ENCODE measurements at places on chromosomes 11 and 22.

- DNase-seq: no peak
Measured at GRCh38 chr11:67179892-67180490, 60.9 kb downstream of the KDM2A start.

GRCh38 chr11:78319453-78319955 is 98.1 kb downstream of the GAB2 start:
- no peak for DNase-seq

DNA sequence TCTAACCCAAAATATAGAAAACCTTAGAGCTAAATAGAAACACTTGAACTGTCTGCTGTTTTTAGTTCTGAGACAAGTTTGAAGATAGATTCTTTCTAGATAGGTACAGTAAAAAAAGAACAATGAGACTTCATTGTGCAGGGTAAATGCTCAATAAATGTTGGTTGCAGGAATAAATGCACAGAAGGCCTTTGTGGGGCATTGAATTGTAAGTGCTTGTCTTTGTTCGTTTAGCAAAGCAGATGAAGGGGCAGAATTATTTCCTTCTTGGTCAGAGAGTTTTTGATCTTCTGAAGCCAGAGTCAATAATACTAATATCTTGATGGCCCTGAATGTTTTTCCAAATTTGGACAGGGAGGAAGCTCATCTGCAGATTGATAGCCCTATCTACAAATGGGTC is 340.4 kb downstream of the OPCML start:
- no peak for DNase-seq

DNA sequence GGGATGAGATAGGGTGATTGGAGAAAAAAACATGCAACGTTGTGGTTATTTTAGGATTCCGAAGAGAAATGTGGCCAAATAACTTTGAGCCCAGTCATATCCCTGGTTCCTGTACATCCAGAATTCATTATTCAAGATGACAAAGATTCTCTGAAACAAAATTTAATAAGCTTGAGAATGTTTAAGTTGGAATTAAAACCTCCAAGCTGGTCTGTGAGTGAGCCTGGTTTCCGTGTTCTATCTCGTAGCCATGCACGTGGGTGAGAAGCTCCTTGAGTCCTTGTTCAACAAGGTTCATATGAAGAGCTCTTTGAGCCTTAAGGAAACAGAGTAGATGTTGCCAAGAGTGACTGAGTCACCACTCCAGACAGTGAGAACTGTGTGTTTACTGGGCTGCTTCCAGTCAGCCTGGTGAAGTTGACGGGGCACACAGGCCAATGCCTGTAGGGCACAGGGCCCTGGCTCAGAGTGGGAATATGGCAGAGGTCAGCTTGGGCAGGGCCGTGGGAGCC is 206.5 kb downstream of the NAV2 start:
- no peak for DNase-seq

GRCh38 chr11:63491636-63492372 is 837 bp upstream of the PLAAT5 start:
- DNase-seq: no peak

DNA sequence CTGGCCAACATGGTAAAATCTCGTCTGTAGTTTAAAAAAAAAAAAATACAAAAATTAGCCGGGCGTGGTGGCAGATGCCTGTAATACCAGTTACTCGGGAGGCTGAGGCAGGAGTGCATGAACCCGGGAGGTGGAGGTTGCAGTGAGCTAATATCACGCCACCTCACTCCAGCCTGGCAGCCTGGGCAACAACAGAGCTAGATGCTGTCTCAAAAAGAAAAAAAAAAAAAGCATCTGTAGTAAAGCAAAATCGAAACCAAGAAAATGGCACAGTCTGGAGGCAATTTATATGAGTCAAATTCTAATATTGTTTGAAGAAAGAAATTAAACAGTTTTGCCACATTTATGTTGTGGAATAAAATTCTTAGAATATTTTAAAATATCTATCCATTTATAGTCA is 365.0 kb upstream of the CHORDC1 start:
- no peak for DNase-seq

DNA sequence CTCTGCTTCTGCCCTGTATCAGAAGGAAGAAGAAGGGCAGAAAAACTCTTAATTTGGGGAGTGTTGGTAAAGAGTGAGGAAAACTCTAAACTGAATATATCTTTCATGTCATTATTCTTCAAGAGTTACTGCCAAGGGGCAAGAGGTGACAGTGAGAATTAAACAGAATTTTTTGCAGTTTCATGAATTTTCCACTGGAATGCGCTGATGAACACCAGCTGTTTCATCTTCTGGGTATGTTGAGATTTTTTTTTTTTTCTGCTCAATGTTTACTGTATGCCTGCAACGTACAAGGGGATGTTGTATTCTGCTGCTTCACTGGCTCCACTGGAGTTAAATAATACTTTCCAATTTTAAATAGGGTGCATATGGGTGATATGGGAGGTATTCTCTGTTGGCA is 117.8 kb downstream of the FAM76B start:
- DNase-seq: no peak

DNA sequence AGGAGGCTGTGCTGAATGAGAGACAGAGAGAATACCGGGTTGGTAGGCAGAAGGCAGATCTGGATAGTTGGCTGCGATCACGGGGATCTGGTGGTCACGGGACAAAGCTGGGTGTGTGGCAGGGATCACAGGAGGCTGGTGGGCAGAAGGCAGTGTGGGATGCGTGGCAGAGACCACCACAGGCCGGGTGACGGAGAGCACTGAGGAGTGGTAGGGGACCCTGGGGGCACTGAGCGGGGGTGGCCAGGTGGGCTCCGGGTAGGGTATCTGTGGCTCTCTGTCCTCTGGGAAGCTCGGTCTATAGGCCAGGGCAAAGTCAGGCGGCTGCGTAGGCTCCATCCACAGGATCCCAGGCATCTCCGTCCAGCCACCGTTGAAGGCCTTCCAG is 1.4 kb downstream of the CD248 start:
- no peak for DNase-seq

DNA sequence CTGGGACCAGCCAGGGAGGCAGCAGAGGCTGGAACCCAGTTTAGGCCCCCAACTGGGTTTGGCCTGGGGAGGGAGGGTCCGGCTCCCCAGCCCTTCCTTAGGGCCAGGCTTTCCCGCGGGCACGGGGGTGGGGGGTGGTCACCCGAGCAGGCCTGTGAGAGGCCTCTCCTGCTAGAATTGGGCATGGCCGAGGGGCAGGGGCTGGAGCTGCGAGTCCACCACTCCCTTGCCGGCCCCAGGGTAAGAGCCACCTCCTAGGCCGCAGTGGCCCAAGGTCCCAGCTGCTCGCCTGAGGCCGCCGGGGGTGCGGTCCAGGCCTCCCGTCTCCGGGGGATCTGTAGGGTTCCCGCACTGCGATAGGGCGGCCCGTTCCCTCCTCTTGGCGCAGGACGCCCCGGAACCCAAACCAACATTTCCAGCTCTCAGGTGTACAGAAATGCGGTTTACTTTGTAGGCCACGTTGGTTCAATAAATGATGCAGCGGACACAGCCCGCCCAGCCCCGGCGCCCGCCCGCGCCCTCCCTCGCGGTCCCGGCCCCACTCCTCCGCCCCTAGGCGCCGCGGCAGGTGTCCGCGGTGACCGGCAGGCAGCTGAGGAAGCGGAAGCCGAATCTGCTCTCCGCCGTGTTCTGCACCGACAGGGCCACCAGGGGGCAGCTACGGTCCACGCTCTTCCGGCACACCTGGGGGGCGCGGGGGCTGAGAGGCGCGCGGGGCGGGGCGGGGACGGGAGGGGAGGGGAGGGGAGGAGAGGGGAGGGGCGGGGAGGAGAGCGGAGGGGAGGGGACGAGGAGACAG is 5.9 kb downstream of the LMNTD2 start:
- peak; percentile 78 for DNase-seq

DNA sequence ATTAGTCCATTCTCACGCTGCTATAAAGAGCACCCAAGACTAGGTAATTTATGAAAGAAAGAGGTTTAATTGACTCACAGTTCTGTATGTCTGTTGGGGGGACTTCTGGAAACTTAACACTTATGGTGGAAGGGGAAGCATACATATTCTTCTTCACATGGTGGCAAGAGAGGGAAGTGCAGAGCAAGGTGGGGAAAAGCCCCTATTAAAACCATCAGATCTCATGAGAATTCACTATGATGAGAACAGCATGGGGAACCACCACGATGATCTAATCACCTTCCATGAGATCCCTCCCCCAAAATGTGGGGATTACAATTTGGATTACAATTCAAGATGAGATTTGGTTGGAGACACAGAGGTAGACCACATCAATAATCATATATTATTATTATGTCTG is 25.7 kb downstream of the CEP57 start:
- DNase-seq: no peak

DNA sequence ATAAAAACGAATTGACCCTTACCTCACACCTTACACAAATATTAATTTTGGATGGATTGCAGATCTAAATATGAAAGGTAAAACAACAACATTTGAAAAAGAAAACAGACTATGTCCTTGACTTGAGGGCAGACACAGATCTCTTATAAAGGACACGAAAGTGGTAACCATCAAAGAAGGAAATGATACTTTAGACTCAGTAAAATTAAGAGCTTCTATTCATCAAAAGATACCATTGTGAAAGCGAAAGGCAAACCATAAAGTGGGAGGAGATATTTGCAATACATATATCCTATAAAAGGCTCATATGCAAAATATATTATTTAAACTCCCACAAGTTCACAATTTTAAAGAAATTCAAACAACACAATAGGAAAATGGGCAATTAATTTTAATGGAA is 5.0 kb downstream of the HEPACAM start:
- DNase-seq: no peak

DNA sequence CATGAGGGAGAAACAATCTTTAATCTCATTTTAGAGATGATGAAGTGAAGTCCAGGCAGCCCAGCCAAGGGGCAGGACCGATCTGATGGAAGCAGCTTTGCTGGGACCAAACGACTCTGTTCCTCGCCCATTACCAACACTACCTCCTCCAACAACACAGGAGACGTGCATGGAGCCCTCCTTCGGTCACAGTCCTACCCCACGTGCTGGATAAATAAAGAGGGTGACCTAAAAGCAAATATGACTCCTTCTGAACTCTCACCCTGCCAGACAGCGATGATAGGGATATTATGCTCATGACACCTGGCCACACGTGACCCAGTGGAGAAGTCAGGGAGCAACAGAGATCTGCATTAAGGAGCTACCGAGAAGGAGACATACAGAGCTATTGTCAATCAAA is 26.0 kb downstream of the SCGB1A1 start:
- no peak for DNase-seq

- no peak for DNase-seq
Measured at GRCh38 chr11:129722529-129722928, 93.1 kb upstream of the TMEM45B start.

- no peak for DNase-seq
Measured at GRCh38 chr11:124405581-124405980, 6.8 kb upstream of the OR8B3 start.

DNA sequence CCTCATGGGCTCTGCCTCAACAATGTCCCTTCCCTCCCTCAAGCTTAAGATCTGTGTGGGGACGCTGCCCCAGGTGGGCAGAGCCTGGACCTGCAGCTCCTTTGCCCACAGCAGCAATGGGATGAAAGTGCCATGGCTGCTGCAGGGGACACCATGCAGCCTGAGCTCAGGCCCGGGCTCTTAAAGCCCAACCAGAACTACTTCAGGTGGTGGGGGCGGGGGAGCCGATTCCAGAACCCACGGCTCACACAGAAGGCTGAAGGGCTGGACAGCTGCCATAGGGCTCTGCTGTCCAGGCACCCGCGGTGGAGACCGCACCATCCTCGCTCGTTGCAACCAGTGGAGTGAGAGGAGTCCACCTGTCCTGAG is 12.5 kb downstream of the CHID1 start:
- no peak for DNase-seq

DNA sequence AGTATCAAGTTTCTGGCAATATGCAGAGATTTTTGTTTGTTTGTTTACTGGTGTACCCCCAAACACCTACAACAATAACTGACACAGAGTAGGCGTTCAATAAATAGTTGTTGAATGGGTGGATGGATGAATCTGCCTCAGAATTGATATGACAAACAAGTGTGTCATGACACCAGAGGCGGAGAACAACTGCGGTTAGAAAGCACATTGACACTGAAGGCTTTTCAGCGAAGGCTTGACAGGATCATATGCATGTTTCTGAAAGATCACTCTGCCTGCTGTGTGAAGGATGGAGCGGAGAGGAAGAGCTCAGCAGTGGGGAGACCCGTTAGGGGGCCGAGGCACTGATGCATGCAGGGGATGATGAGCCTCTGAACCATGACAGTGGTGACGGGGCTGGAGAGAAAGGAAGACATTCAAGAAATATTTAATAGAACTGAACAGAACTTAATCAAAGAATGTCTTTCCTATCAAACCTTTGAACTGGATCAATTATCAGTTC is 108.5 kb upstream of the USP47 start:
- DNase-seq: no peak

- DNase-seq: peak; percentile 21
Measured at GRCh38 chr11:33362051-33362910, 105.1 kb downstream of the HIPK3 start.

- peak; percentile 42 for DNase-seq
Measured at GRCh38 chr11:65426839-65427690, 4.5 kb downstream of the NEAT1 start.

- no peak for DNase-seq
Measured at GRCh38 chr11:46445920-46446771, 54.6 kb upstream of the CHRM4 start.

DNA sequence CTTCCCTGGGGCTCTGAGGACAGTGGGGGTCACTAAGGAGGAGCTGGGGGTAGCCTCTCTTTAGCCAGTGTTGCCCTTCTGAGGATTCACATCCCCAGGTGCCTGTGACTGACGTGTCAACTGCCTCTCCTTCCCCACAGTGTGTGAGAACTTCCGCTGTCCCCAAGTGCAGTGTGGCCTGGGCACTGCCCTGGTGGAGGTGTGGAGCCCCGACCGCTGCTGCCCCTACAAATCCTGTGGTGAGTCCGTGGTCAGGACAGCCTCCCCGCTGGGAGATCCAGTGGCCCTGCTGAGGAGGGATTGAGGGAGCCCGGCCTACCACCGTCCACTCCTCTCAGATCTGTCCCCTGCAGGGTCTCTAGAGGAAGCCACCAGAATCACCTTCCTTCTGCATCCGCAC is 81.1 kb upstream of the MYOD1 start:
- DNase-seq: no peak

DNA sequence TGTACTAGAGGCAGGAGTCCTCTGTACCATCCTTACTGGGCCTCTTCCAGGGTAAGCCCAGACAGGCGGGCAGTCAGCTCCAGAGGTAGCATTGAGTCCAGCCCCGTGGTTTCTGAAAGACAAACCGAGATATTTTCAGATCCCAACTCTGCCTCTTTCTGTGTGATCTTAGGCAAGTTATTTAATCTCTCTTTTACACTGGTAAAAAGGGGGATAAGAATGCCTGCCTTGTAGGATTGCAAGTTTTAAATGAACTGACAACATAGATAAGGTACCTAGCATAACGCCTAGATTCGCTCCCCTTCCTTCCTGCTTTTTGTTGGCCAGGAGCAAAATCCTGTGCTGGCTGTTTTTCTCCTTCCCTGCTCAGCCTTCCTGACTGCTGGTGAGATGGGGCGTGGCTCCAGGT is 56.4 kb upstream of the NNMT start:
- DNase-seq: no peak

DNA sequence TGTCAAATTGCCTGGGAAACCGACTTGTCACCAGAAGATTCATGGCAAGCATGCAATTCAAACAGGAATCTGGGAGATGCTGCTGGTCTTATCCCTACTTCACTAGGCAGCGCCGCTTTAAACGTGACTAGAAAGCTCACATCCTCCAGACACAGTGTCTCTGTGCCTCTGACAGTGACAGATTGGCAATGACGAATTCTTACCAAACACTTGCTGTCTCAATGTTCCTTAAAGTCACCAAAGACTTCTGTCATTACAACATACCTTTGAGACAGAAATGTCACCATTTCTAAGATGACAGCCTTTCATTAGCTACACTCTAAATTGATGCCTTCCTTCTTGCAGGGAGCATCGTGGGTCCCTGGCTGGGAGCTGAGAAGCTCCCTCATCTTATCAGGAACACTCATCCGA is 197.8 kb downstream of the CWF19L2 start:
- no peak for DNase-seq
